Liver (tissue), 10 donors: ENCODE measurements at places on chromosomes 6 and 20. TPM values are rescaled to one million over a fixed set of nuclear protein-coding genes. Genes with fewer than 3 reads are reported as not detected.

GRCh38 chr20:22245139-22245538, 339.2 kb downstream of the FOXA2 start:
- no peak for DNase-seq
- no peak overlapping the region for H3K27ac ChIP-seq
- H3K27me3 ChIP-seq, result no peaks in the 10 kb centered on the region
- H3K36me3 ChIP-seq, result no peaks in the 10 kb centered on the region

GRCh38 chr20:45963059-45964005, 8.7 kb downstream of the ZNF335 start:
- peaks cover 67% of the 10 kb centered on the region for H3K36me3 ChIP-seq
- H3K4me1 ChIP-seq, result no peaks in the 10 kb centered on the region
- no peaks in the 10 kb centered on the region for H3K27me3 ChIP-seq
- no peak for DNase-seq

DNA sequence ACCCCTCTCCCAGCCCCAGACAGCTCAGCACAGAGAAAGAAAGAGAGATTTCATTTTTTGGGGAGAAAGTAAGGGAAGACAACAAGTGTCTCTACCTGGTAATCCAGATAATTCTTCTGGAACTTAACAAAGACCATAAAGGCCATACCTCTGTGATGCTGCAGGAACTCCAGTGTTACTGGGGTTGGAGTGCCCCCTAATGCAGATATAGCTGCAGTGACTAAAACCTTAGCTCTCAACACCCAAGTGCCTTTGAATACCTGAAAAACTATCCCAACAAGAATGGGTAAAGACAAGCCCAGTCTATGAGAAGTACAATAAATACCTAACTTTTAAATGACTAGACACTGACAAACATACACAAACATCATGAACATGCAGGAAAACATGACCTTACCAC, 365.3 kb upstream of the PTCHD4 start:
- no peaks in the 10 kb centered on the region for H3K4me1 ChIP-seq
- no peak for DNase-seq
- H3K4me3 ChIP-seq, result no peak overlapping the region
- no peaks in the 10 kb centered on the region for H3K36me3 ChIP-seq

The SLC12A5 gene
- total RNA-seq, result 0.33 TPM

The GTF3C6 gene
- total RNA-seq, result 16.3 TPM
